Osteoblast (primary cell): ENCODE measurements at places on chromosomes 1 and 21. TPM values are rescaled to one million over a fixed set of nuclear protein-coding genes. Genes with fewer than 3 reads are reported as not detected.

GRCh38 chr1:227884370-227885134 lies 63.2 kb downstream of the WNT9A start:
- peak; percentile 67 for DNase-seq

- DNase-seq = peak; percentile 94
Observed at GRCh38 chr1:115090540-115090939, 1.2 kb upstream of the TSPAN2 start.

CRP gene
- total RNA-seq = not detected in 2 replicates

RBM11 gene
- total RNA-seq = under 0.01 and 1.2 TPM in 2 replicates

DNA sequence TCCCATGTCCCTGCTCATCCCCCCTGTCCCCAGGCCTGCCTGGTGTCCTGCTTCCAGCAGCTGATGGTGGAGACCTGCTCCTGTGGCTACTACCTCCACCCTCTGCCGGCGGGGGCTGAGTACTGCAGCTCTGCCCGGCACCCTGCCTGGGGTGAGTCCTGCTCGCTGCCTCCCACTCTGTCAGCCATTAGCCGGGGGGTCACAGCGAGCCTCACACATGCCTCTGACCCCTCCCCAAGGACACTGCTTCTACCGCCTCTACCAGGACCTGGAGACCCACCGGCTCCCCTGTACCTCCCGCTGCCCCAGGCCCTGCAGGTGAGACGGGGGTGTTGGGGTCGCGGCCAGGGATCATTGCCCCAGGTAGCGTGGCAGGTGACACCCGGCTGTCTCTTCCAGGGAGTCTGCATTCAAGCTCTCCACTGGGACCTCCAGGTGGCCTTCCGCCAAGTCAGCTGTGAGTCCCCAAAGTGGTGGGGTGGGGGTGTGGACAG lies 10.0 kb downstream of the SCNN1D start:
- peak; percentile 99 for DNase-seq

DNA sequence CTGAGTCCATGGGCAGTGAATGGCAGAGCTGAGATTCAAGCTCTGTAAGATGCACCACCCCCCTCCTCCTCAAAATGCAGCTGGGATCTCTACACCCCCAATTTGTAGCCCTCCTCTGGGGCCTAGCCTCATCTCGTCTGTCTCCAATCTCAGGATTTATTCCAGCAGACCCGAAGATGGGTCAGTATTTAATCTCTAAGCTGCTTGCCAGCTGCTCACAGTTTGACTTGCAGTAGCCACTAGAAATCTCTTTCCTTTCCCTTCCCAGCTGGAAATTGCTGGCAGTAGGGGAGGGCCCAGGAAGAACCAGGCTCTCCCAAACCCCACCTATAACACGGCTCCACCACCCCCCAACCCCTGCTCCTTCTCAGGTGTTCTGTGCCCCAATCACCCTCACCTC lies 1.5 kb downstream of the LACTBL1 start:
- DNase-seq = no peak

SLAMF8 gene
- total RNA-seq = under 0.01 and 0.36 TPM in 2 replicates

- DNase-seq = peak; percentile 19
Observed at GRCh38 chr1:204705888-204706837, 20.6 kb upstream of the LRRN2 start.
